Central memory CD4-positive, alpha-beta T cell (primary cell): ENCODE measurements at places on chromosomes 13 and 19.

- no peak for DNase-seq
Observed at GRCh38 chr19:14770944-14771839, 7.2 kb downstream of the ADGRE2 start.

- DNase-seq = no peak
Observed at GRCh38 chr13:82569581-82569980, 1312.7 kb downstream of the SLITRK1 start.

DNA sequence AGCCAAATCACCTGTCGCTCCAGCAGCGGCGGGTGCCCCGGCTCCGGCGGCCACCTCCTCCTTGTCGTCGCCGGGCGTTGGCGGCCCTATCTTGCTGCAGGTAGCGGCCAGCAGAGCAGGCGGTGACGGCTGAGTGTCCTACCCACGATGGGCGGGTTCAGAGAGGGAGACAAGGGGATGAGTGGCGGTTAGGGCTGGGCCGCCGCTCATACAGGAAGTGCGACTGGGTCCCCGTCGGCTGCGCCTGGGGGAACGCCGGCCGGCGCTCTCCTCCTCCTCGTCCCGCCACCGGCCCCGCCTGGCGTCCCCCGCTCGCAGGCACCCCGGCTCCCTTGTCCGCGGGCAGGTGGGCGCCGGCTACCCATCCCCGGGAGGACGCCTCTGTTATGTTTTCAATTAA is 1692.0 kb downstream of the SLITRK5 start:
- no peak for DNase-seq

DNA sequence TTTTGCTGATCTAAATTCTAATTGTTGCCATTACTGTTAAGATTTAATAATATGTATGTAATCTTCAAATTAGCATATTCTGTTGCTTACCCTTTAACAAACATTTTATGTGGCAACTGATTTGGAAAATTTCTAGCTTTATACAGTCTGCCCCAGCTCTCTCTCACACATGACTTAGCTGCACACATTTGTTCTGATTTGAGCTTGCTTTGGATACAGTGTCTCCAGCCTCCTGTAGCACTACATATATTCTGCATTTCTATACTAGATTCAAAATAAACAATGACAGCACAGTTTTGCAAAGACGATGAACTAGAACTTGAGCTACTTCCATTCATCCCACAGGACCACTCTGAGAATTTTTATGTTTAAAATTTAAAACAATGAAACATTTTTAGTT is 254.7 kb downstream of the DNAJC15 start:
- no peak for DNase-seq
